ENCODE measurements at places on chromosomes 2 and 18. TPM values are rescaled to one million over a fixed set of nuclear protein-coding genes. Genes with fewer than 3 reads are reported as not detected.

- peak; percentile 62 for DNase-seq
Observed at GRCh38 chr2:188765522-188766470, 208.4 kb upstream of the COL3A1 start.

DNA sequence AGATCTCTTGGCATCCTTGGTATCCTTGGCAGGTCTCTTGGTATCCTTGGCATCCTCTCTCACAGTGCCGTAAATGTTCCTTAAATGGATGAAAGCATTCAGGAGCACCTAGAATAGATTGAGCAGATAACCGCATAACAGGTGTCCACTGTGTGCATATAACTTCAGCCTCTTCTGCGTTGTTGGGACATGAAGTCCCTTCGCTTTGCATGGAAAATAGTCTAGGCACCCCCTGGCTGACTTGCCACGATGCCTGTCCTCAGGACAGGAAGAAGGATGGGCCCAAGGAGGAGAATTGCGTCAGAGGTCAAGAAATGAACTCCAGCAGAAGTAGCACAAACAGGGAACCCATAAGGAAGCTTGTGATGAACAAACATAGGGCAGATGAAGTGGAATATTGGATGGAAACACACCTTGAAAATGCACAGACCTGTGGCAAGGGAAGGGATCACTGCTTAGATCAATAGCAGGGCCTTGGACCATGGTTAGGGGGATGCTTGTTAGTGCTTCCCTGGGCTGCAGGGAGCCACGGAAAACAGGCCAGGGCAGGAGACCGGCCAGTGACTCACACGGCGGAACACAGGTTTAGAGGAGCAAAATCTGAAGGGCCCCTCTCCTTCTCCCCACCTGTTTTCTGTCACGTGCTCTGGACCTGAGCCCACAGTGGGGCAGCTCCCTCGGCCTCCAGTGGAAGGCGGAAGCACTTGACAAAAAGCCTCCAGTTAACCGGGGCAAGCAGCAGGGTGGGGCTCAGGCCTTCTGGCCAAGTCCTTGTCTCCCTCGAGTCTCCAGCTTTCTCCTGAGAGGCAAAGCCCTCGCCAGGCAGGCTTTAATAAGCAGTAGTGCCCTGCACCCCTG lies 99.2 kb upstream of the ASAP2 start:
- DNase-seq, result no peak

GRCh38 chr18:43893001-43893637 lies 615.8 kb upstream of the SYT4 start:
- DNase-seq, result peak; percentile 72

DNA sequence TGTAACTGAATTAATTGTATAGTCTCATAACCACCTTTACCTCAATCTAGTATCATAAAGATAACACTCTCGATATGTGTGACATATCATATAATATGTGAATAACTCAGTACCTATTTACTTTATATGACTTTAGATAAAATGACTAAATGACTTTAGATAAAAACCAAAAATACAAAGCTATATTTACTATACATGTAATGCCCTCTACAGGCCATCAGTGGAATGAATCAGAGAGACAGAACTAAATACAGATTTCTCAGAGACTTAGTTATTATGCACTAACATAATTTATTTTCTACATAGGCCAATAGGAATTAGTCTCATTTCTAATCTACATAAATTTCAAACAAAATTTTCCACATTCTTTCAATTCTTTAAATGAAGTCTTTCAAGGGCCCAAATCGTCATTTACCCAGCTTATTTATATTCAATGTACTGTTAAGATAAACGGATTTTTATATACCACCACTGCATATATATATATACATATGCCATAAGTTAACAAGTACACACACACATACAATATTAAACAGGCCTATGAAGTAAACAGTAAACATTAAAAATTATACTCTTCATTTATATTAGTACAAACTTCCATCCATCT lies 219.9 kb downstream of the EXOC6B start:
- DNase-seq, result no peak

- no peak for DNase-seq
Observed at GRCh38 chr2:67213270-67213670, 183.9 kb upstream of the ETAA1 start.

DNA sequence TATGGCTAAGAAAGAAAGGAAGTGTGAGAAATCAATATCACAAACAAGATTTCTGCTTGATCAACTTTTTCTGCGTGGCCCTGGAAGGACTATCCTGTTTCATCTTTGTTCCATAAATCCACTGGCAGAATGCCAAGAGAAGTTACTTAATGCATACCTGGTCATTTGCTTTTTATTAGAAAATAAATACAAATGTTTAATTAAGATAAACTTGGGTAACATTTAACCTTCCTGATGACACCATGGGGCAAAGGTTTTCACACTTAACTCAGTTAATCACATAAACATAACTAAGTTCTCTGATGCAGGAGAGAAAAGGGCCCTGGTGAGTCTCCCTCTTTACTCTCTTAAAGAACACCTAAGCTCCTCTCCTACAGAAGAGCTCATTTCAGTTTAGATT lies 203.3 kb downstream of the AFF3 start:
- DNase-seq, result no peak

DNA sequence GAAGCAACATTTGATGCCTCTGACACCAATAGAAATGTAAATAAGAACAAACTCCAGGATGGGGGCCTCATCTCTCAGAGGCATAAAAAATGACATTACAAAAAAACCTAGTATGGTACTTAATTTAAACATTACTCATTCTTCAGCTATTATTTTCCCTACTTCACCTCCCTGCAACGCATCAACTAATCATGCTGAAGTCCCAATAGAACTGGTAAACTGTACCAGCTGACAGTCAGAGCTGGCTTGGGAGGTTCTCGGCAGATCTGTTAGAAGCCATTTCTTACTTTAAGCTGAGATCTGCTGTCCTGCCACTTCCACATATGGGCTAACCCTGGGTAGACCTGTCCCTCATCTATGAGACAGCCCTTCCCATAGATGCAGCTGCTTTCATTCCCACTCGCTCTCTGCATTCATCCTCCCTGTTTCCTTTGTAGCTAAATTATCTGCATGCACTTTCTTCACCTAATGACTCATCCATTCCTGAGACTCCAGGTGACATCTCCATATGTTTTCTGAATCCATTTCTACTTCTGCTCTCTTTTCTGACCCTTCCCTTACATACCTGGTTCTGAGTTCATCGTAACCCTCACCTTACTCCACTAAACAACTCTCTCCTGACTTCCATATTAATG lies 108.1 kb downstream of the AOX1 start:
- DNase-seq, result no peak

Gene USP37
- 15.2 TPM for total RNA-seq

Gene BUB1
- total RNA-seq, result 7.1 TPM

DNA sequence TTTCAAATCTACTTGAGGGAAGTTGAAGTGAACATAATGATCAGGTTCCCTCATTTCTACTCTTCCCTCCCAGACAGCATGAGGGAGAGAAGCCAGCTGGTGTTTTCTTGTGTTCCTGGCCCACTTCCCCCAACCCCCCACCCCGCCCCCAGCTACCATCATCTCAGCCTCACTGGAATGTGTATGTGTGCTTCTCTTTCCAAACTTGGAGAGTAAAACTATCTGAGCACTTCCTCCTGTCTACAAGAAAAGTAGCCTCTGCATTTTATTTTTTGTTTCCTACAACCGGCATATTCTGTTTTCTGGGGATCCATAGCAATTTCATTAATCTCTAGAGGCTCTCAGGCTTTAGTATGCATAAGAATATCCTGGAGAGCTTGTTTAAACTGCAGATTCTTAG lies 53.6 kb upstream of the GRHL1 start:
- DNase-seq, result peak; percentile 11

Gene TLX2
- total RNA-seq, result under 0.01 TPM

- DNase-seq, result no peak
Observed at GRCh38 chr2:124283096-124283495, 258.0 kb downstream of the CNTNAP5 start.

DNA sequence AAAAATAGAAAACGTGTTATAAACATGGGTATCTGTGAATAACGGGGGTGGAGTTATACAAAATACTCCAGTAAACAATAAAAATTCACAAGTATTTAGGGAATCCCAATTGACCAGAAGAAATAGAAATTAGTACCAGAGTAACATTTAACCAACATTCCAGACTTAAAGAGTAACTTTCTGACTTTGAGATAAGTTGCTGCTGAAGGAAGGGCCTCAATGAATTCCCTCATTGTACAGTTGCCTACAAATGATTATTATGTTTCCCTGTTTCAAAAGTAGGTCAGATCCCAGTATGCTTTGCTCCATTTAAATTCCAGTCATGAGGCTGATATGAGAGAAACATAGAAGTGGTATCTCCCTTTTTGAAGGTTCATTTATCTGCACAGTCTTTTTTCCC lies 88.3 kb upstream of the KCNH7 start:
- DNase-seq, result no peak

GRCh38 chr18:374721-375168 lies 106.9 kb upstream of the THOC1 start:
- DNase-seq, result no peak

- no peak for DNase-seq
Observed at GRCh38 chr18:27544206-27544605, 359.1 kb upstream of the CHST9 start.

DNA sequence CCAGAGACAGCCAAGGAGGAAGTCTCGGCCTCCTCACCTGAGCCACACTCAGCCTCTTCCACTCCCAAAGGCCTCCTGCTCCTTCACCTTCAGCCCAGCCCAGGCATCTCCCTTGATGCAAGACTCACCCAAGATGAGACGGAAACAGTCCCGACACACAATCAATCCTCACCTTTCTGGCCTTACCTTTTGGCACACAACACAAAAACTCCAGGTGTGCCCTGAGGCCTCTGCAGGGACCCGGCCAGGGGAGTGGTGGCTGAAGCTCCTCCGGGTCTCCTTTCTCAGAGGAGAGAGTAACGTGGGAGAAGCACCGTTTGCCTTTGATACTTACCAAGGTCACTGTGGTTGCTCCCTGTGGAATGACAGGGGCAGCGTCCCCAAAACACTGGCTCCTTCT lies 23.8 kb upstream of the EFHD1 start:
- DNase-seq, result no peak

- no peak for DNase-seq
Observed at GRCh38 chr2:107775791-107776190, 50.9 kb upstream of the RGPD4 start.

- no peak for DNase-seq
Observed at GRCh38 chr2:206548383-206548782, 93.9 kb upstream of the FAM237A start.

GRCh38 chr2:1718339-1719220 lies 25.7 kb downstream of the PXDN start:
- peak; percentile 44 for DNase-seq

Gene TRIM43
- total RNA-seq, result not detected

GRCh38 chr2:196520605-196521004 lies 118.9 kb upstream of the CCDC150 start:
- DNase-seq, result no peak

Gene ABCG5
- not detected for total RNA-seq

Gene ARHGAP15
- total RNA-seq, result 0.88 TPM

DNA sequence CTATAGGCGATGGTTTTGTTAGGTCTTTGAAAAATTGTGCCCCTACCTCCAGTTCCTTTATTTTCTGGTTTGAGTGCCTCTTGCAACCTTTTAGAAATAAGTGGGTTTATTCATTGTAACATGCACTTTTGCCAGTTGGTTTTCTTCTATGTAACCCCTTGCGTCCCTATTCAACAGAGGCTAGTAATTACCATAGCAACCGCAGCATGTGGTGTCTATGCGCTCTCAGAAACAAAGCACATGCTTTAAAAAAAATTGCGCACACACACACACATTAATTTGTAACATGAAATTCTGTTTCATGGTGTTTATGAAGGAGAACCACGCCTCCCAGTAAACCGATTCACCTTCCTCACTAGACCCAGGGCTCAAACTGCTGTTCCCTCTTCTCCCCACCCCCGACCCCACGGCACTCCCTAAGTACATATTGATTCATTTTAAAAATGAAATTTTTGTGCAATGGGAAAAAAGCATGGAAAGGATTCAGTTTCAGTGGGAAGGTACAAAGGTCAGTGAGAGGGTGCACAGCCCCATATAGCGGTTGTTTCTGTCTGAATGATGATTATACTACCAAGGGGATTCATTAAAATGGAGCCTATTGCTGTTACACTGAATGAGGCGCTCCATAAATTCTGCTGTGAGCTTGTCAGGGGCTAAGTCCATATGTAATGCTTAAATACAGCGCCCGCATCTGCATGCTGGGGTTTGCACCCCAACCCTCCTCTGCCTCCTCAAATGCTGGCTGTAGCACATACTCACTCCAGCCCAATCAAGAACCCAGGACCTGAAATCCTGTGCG lies 206.9 kb downstream of the ICOS start:
- no peak for DNase-seq

DNA sequence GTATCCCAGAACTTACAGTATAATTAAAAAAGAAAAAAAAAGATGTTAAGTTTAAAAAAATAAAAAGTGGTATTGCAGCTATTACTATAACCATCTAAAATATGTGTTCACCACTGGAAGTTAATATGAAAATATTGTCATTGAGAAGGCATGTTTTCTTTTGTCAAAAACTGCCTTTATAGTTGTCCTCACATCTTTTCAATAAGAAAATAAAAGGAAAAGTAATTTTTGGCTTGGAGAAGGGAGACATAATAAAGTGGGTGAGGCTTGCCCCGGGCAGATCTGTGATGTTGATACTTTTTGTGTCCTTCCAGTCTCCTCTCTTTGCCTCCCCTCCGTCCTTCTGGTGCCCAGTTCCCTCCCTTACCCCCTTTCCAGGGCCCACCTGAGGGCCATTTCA lies 24.9 kb downstream of the MPP4 start:
- no peak for DNase-seq

DNA sequence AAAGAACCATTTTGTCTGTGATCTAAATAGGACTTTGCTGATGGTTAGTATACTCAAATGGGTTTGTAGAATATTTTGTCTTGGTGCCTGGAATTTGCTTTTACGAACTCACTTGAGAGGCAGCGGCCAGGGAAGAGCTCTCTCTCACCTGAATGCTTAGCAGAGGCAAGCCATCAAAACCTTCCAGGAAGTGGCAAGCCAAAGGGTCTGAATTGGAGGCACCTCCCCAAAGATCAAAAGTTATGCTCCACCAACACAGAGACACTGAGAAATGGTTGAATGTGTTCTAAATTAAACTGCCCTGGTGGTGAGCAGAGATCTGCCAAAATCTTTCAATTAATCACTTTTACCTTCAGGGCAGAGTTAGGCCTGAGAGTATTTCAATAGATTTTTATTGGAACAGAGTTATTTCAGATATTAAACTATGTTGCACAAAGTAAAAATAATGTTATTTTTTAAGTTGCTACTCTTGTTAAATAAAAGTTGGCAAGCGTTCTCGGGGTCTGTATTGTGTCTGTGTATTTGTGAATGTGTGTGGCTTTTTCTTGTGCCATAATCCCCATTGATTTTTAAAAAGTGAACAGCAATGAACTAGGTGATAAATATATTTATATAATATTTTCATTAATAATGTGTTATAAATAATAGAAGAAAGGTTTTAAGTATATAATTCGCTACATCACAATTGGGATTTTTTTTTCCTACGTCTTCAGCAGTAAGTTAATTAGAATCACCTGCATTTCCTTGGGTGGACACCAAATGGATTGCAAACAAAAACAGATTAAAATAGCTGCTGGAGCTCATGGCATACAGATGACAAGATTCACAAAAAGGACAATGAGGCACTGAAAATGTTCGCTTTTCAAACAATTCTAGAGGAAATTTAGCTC lies 416.1 kb downstream of the ARHGAP15 start:
- no peak for DNase-seq
